ENCODE measurements at places on chromosomes 3 and 15. TPM values are rescaled to one million over a fixed set of nuclear protein-coding genes. Genes with fewer than 3 reads are reported as not detected.

SERP1 gene
- 86.5 TPM for polyA plus RNA-seq

SCAANT1 gene
- polyA plus RNA-seq = not detected

SHC4 gene
- polyA plus RNA-seq = 0.74 TPM

DNA sequence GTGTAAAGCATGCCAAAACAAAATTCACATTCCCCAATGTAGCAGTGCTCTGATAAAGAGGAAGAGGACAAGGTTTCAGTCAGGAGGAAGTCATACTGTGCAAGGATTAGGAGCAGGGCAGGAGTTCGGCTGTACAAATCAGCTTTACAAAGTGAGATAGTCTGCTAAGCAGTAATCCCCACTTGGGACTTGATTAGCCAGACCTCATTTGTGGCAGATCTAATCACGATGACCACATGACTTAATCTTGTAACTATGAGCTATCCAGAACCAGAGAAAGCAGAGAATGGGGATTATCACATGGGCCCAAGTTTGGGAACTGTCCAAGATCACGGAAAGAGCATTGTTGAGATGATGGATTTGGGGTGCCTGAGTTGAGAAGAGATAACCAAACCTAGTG, 7.8 kb downstream of the DCBLD2 start:
- no peak for DNase-seq

C3orf85 gene
- not detected for polyA plus RNA-seq

DNA sequence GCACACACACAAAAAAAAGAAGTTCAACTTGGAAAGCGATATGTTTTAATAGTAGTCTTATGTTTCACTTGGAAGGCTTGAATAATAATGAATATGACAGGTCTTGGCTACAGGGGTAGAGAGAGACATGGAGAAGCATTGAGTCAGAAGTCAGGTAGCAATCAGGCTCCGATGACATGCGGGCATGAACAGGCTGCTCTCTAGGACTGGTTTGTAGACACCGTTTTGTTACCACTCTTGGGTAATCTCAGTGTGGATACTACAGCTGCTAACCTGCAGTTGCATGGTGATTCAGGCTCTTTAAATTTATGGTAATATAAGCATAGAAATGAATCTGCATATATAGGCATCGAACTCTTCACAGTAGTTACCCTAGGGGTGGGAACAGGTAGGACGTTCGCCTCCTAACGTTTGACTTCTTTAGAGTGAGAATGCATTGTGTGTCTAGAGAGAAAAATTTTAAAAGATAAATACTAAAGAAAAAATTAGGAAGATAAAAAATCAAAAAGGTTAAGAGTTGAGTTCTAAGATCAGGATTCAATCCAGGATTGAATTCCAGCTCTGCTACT, 241.6 kb upstream of the KBTBD8 start:
- no peak for DNase-seq

- no peak for DNase-seq
Observed at GRCh38 chr3:177929310-177929709, 606.9 kb upstream of the KCNMB2 start.

- DNase-seq = no peak
Observed at GRCh38 chr15:40276927-40277326, 5.9 kb downstream of the ANKRD63 start.

DNA sequence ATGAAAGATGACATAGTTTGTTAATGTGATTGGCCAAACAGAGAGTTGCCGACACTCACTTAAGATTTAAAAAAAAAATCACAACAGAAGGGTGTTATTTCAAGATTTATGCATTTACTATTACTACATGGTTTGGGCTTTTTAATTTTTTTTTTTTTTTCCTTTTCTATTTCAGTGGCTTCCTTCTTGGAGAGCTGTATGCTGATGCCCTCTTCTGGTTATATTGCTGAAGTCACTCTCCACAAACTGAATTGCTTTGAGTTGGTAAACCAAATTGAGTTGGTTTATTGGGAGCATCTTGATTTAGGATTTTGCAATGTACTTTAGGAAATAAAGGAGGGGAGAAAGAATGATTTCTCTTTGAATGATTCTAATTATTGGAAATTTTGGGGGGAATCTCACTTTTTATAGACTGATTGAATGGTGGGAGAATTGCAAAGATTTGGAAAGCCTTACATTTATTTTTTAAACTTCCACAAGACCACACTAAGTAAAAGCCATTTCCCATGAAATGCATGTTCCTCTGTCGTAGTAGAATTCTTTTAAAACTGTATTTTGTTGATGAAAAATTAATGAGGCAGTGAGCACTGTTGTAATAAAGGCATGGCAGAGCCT, 186.6 kb upstream of the FEZF2 start:
- DNase-seq = peak; percentile 2

- no peak for DNase-seq
Observed at GRCh38 chr3:97991293-97991682, 19.1 kb upstream of the RIOX2 start.

NKIRAS1 gene
- 11.8 TPM for polyA plus RNA-seq

GRCh38 chr3:34678575-34678974, 880.1 kb downstream of the PDCD6IP start:
- no peak for DNase-seq

GRCh38 chr3:182792901-182793662, at the start of gene ATP11B:
Gene ATP11B, plus strand, starts transcription at chr3:182793504. Its CDS starts 256 bp downstream, at chr3:182793760.
- DNase-seq = no peak

DNA sequence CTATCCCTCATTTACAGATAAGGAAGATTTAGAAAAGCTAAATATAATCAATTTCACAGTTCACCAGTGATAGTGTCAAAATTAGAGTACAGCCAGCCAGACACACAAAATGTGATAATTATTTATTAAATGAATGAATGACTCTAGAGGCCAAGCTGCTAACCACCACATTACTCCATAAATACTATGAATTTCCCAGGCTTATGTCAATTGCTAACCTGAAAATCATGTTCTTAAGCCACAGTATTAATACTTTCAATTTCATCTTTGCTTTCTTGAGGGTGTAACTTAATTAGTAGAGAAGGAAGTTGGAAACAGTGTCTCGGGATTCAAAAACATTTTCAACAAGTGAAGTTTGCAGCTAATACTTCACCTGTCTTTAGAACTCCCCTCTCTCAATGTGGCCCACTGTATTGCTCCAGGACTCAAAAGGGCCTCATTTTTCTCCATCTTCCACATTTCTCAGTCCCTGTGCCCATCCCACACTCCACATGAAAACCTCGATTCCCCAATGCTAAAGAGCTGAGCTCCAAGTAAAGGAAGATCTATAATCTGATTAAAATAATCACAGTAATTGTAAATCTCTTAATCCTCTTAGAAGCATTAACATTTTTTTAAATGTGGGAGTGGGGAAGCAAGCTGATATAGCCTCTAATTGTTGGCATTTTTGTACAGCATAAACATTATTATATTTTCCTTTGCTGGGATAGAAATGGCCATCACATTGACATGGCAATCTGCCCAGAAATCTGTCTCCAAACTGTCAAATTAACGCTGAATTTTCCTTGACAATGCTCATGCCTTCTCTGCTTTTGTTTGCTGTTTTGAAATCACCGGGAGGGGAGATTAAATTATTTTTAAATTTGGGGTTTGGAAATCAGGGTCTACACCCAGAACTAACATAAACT, 765.1 kb downstream of the ROBO1 start:
- DNase-seq = no peak

- DNase-seq = no peak
Observed at GRCh38 chr3:101248736-101249135, 71.6 kb downstream of the IMPG2 start.

RTP4 gene
- polyA plus RNA-seq = 0.16 TPM

- DNase-seq = no peak
Observed at GRCh38 chr3:146156095-146156494, 4.9 kb downstream of the PLOD2 start.

- no peak for DNase-seq
Observed at GRCh38 chr15:29140475-29141307, 128.9 kb downstream of the NSMCE3 start.

DNA sequence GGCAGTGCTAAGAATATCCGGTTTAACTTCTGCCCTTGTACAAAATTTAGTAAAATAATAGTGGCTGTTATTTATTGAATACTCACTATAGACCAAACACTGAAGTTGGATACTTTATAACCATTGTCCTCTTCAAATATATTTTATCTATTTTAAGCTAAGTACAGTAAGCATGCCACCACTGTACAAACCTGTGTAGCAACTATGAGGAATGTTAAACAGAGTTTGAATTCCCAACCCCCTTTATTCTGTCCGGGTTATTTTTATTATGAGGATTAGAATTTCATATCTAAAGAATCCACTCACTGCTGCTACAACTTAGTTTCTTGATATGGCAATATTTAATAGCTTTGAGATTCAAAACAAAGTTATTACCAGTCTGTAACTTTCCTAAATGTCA, 203.5 kb upstream of the RBMS3 start:
- DNase-seq = no peak

TM6SF1 gene
- polyA plus RNA-seq = 3.8 TPM

BBX gene
- polyA plus RNA-seq = 47.6 TPM

KIF7 gene
- 7.5 TPM for polyA plus RNA-seq

ACP3 gene
- polyA plus RNA-seq = 0.37 TPM

Measured in BJ (cell line).